ENCODE measurements at places on chromosomes 3 and 15.

DNA sequence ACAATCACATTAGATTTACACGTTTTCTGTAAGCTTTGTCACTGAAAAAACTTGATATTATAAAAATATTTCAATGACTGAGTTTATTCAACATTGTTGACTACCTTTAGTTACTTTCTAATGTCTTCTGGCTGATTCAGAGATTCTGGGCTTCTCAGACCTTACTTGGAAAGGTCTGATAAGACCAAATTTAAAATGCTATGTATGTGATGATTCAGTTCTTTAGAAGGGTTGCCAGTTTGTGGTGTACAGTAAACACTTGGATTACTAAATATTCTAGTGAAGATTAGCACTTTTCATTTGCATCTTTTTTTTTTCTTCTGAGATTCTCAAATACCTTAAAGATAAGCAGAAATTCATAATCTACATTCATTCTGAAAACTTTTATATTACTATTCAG, 49.8 kb downstream of the SGO1 start:
- no peak for DNase-seq

GRCh38 chr15:93917181-93917580, 314.2 kb upstream of the MCTP2 start:
- DNase-seq = no peak

- no peak for DNase-seq
These were observed 92.3 kb downstream of the TMEM212 start for GRCh38 chr3:171935261-171936123.

DNA sequence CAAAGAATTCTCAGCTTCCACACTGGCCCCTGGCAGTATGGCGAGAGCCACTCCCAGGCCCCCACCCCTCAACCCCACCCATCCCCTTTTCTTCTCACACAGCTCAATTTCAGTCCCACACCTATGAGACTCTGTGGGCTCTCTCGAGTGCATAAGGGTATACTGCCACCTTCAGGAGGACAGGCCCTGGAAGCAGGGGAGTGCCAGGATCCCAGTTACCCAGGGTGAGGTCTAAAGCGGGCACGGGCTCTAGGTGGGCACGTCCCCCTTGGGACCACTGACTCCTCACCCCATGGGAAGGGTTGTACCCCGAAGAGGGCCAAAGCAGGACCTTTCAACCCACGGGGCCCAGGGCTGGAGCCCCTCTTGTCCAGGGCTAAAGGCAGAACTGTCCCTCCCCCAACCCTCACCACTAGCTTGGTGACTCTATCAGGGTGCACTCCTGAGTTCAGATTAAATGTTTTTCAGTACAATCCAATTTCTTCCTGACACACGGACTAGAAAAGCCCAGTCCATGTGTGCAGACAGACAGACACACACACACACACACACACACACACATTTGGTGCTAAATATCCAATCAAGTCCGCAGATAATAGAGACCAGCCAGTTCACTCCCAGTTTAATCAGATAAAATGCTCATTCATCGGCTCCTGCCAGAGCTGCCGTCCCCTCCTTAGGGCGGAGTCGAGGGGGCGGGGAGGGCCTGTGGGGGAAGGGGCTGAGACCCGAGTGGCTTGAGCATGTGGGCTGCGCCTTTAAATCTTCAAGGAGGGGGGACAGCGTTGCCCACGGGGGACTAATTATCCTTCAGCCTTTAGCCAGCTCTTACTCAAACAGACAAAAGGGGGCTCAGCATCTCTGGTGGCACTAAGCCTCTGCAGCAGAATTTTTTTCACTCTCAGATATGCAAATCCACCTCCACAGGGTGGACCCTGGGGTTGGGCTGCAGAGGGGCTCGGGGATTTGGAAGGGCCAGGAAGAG, 59.3 kb downstream of the CYP11A1 start:
- DNase-seq = no peak

DNA sequence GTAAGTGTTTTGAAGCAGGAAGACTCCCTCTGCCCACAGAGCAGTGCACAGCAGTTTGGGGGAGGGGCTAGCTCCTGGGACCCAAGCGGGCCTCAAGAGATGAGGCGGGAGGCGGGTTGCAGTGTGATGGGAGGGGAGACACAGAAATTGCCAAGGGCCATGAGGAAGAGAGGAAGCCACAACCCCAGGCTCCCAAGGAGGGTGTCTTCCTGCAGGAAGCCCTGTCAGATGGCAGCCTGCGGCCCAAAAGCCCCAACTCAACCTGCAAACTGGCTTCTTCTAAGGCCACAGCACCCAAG, 7.3 kb upstream of the ISLR2 start:
- no peak for DNase-seq

DNA sequence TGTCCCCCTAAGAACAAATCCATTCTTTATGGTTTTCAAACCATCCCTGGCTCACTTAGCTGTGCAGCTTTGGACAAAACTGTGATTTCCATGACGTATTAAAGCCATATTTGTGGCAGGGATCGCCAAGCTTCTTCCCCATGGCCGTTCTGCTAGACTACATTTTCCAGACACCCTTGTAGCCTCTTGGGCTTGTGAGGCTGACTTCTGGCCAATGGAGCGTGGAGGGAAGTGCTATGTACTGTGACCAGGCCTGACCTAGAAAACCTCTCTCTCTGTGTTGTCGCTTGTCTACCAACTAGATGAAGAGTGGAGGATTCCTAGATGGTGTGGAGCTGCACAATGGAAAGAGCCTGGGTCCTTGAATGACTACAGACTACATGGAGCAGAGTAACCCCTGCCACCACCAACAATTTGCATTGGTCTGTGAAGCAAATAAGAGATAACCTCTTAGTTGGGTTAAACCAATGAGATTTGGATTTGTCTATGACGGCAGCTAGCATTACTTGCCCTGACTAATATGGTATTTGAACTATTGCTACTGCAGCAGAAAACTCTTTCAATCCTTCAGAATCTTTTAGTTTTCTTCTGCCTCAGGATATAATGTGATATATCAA, 22.1 kb upstream of the MGLL start:
- DNase-seq = no peak

- no peak for DNase-seq
These were observed 38.4 kb upstream of the RBM5 start for GRCh38 chr3:50050361-50050760.

DNA sequence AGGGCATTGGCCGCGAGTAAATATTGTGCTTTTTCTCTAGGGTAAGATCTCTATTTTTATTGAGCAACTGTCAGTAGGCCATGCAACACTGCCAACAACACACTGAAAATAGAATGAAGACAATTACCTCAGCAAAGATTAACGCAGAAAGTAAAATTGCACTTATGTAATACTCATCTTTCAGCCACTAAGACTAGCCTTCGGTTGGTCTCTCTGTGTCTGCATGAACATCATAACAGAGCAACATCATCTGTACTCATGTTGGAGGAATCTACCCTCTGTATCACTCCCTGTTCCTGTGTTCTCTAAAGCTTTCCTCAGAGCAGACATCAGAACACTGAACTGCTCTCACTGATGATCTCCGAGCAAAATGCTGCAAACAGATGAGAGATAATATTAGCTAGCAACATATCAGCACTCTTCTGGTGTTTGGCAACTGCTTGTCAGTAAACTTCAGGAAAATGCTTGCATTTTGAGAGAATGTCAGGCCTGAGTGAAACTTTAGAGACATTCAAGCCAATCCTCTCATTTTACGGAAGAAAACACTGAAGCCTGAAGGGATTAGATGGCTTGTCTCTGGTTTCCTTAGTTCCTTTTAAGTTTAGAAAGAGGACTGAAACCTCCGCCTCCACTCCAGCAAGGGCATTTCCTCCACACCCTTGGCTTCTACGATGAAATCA, 8.4 kb upstream of the LRRC3B start:
- DNase-seq = no peak
